ENCODE measurements at places on chromosomes 7 and 10.
A peak's percentile ranks its signal among the peaks of the same experiment; 100 is the strongest.

DNA sequence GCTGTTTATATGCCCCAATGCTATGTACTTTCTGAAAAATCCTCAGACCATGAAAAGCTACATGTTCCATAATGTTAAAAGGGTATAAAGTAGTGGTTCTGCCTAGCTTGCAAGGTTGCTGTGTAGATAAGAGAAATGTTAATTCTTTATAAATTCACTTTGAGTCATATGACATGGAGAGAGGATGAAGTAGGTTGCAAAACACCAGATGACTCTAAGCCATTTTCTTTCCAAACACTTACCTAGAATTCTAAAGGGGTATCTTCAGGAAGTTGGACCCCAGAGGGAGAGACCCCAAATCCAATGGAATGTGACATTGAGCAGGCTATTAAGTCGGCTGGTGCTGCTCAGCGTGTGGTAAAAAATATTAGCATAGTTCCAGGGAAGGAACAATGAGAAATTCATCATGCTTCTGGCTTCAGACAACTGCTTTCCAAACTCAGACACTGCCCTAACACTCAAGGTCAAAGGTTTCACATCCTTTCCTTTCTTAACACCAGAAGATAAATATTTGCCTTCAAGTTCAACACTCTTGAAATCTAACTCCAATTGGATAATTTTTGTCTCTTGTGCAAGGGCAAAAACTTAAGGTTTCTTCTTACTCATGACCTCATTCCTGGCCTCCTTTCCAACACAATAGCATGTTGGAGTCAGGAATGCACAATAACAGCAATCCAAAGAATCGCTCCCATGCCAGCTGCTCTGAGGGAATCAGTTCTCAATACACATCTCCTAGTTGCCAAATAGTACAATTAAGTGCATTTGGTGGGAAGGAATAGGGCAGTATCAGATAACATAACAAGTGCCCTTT, 100.7 kb upstream of the AFAP1L2 start:
- H3K4me1 ChIP-seq, result no peaks in the 10 kb centered on the region
- no peak overlapping the region for H3K4me3 ChIP-seq
- no peaks in the 10 kb centered on the region for H3K27me3 ChIP-seq
- no peaks in the 10 kb centered on the region for H3K36me3 ChIP-seq

DNA sequence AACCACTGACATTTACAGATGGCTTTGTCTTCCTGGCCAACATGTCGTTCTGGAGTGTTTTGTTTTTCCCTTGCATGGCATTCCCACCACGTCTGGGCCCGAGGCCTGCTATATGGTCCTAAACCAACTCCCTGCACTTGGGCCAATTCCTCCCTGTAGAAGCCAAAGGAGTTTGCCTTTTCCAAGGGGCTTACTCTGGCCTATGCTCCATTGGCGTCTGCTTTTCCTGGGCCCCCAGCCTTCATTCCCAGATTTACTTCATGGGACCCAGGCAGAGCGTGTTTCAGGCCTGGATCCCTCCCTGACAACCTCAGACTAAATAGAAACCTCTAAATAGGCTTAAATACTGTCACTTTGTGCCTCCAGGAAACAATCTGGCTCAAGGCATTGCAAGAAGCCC, 60.7 kb downstream of the MINDY4 start:
- H3K4me1 ChIP-seq, result no peaks in the 10 kb centered on the region
- peaks cover 20% of the 10 kb centered on the region for H3K36me3 ChIP-seq
- no peak overlapping the region for H3K4me3 ChIP-seq
- DNase-seq, result no peak
- H3K27ac ChIP-seq, result no peak overlapping the region
- H3K27me3 ChIP-seq, result no peaks in the 10 kb centered on the region

DNA sequence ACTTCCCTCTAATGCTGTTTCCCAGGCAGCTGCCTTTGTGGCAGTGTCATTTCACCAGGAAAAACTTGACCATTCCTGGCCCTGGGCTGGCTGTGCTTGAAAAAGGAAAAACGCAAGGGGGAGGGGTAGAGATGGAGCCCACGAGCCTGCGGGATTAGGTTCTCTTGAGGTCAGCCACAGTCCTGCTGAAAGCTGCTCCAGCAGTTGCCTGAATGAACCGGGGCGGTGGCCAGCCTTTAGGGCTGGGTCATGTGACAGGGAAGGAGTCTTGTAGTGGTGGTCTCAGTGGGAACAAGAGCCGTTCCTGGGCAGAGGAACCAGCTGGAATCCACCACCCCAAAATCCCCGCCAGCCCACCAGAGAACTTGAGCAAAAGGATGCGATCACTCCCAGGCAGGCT, 51.2 kb upstream of the LRRC4 start:
- DNase-seq, result no peak
- H3K27me3 ChIP-seq, result peaks cover 28% of the 10 kb centered on the region
- no peak overlapping the region for H3K4me3 ChIP-seq
- peaks cover 44% of the 10 kb centered on the region for H3K4me1 ChIP-seq

DNA sequence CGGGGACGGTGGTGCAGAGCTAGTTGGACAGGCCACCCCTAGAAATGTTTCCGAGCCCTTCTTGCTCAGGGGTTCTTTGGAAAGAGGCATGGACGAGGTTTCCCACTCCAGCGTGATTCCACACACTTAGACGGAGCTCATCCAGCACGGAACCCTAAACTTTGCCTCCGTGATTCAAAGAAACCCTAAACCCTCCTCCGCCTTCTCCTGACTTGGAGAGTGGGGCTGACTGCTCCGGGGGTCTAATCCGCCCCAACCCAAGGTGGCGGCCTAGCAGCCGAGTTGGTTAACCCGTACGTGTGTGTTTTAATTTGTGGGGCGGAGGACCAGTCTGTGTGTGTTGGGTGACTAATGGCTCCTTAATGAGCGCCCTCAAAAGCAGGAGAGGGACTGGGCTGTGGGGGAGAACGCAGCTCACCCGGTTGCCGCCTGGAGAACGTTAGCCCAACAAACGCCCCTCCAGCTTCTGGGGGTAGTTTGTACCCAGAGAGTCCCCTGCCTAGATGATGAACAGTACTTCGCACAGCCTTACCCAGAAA, 3.8 kb downstream of the NEUROG3 start:
- H3K27me3 ChIP-seq, result peaks cover 58% of the 10 kb centered on the region
- peaks cover 11% of the 10 kb centered on the region for H3K4me1 ChIP-seq
- peaks cover 5% of the 10 kb centered on the region for H3K36me3 ChIP-seq
- no peak for DNase-seq
- H3K4me3 ChIP-seq, result no peak overlapping the region

GRCh38 chr7:99839287-99840021, 11.6 kb downstream of the CYP3A43 start:
- H3K36me3 ChIP-seq, result no peaks in the 10 kb centered on the region
- H3K27me3 ChIP-seq, result no peaks in the 10 kb centered on the region
- no peaks in the 10 kb centered on the region for H3K4me1 ChIP-seq
- no peak overlapping the region for H3K27ac ChIP-seq
- DNase-seq, result no peak

GRCh38 chr10:52368725-52369124, 54.6 kb downstream of the DKK1 start:
- peaks cover 2% of the 10 kb centered on the region for H3K27me3 ChIP-seq
- peaks cover 2% of the 10 kb centered on the region for H3K4me1 ChIP-seq
- H3K27ac ChIP-seq, result no peak overlapping the region
- no peak overlapping the region for H3K4me3 ChIP-seq
- no peaks in the 10 kb centered on the region for H3K36me3 ChIP-seq

- H3K27ac ChIP-seq, result no peak overlapping the region
- peaks cover 52% of the 10 kb centered on the region for H3K4me1 ChIP-seq
- H3K36me3 ChIP-seq, result no peaks in the 10 kb centered on the region
- no peak overlapping the region for H3K4me3 ChIP-seq
Measured at GRCh38 chr7:132402751-132403245, 173.5 kb downstream of the PLXNA4 start.

- H3K4me1 ChIP-seq, result peaks cover 17% of the 10 kb centered on the region
- no peak for DNase-seq
- no peak overlapping the region for H3K27ac ChIP-seq
- no peaks in the 10 kb centered on the region for H3K36me3 ChIP-seq
- no peaks in the 10 kb centered on the region for H3K27me3 ChIP-seq
Measured at GRCh38 chr7:133048589-133048988, 33.3 kb downstream of the CHCHD3 start.

DNA sequence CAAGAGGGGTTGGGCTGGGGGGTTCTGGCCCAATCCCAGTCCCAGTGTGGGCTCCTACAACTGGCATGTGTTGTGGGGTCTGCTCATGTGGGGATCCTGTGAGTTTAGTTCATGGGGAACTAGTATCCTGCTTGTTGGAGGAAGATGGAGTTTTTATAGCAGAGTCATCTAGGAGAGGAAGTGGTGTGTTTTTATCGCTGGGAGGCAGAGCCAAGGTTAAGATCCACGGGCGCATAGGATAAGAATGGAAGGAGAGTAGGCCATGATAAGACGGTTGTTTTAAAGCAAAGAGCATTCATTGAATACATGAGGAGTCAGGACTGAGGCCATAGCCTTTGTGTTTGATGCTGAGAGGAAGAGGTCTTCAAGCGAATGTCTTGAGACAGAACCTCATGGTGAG, 211.6 kb upstream of the COBL start:
- H3K27me3 ChIP-seq, result peaks cover 1% of the 10 kb centered on the region
- peaks cover 3% of the 10 kb centered on the region for H3K4me1 ChIP-seq
- DNase-seq, result no peak
- no peaks in the 10 kb centered on the region for H3K36me3 ChIP-seq

DNA sequence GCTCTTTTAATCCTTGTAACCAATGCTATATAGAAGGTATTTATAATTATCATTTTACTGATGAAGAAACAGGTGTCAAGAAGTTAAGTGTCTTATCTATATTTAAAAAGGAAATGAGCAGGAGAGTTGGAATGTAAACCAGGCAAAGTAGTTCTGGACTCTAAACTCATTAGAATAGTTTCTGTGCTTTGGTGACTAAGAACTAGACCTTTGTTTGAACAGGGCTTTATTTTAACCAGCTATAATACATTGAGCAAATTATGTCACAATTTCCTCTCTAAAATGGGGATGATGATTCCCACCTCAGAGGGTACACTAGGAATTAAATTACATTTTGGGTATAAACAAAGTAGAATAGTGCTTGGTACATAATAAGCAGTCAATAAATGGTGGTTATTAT, 236.0 kb downstream of the MAGI2 start:
- no peaks in the 10 kb centered on the region for H3K36me3 ChIP-seq
- no peaks in the 10 kb centered on the region for H3K4me1 ChIP-seq
- H3K27me3 ChIP-seq, result no peaks in the 10 kb centered on the region
- no peak for DNase-seq
- H3K4me3 ChIP-seq, result no peak overlapping the region

- H3K27me3 ChIP-seq, result no peaks in the 10 kb centered on the region
- peak overlapping the region; percentile 36 for H3K4me3 ChIP-seq
- no peak overlapping the region for H3K27ac ChIP-seq
Measured at GRCh38 chr10:15856328-15857015, 3.8 kb downstream of the MINDY3 start.

DNA sequence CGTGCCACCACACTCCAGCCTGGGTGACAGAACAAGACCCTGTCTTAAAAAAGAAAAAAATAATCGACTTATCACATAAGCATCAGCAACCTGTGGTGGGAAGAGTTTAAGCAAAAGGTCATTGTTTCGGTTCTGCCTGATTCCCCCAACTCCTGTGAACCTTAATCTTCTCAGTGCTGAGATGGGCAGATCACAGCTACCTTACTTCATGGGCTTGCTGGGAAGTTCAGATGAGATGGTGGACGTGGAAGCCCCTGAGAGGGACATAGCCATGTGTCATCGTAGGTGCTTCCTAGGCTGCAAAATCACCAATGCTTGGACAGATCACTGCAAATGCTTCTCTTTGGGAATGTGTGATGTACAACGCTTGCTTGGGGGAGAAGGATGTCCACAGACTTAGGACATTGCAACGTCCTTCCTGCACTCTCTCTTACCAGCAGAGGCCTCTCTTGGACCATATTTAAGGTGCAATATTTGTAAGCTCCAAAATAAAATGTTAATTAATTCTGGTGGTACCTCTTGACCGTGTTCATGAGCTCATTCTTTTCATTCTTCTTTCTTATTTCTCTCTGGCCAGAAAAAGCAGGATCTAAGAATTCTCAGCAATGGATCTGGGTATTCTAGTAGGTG, 8.6 kb downstream of the GJD4 start:
- H3K4me1 ChIP-seq, result no peaks in the 10 kb centered on the region
- no peak for DNase-seq
- H3K4me3 ChIP-seq, result no peak overlapping the region
- peaks cover 8% of the 10 kb centered on the region for H3K27me3 ChIP-seq
- no peak overlapping the region for H3K27ac ChIP-seq

DNA sequence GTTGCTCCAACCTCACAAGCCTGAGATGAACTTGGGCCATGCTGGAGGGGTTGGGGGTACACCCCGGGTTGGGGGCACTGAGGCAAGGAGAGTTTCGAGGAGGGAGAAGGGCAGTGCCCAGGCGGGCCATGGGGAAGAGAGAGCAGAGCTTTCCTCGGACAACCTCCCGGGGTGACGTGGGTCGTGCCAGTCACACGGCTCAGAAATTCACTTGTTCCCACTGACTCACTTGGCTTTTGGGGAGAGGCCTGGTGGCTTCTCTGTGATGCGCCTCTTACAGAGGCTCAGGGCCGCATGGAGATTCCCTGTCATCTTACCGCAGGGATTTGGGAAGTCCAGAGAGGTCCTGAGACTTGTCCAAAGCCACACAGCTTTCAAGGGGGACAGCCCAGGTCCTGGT, 2.9 kb downstream of the LAT2 start:
- H3K4me1 ChIP-seq, result peaks cover under 1% of the 10 kb centered on the region
- no peak overlapping the region for H3K27ac ChIP-seq
- H3K27me3 ChIP-seq, result peaks cover 1% of the 10 kb centered on the region
- DNase-seq, result no peak
- no peaks in the 10 kb centered on the region for H3K36me3 ChIP-seq

- no peak for DNase-seq
- no peak overlapping the region for H3K4me3 ChIP-seq
- H3K27ac ChIP-seq, result no peak overlapping the region
- no peaks in the 10 kb centered on the region for H3K36me3 ChIP-seq
Measured at GRCh38 chr10:46297406-46298204, 10.8 kb downstream of the ANTXRL start.

- no peaks in the 10 kb centered on the region for H3K36me3 ChIP-seq
Measured at GRCh38 chr10:62426086-62426485, 51.9 kb downstream of the ZNF365 start.

DNA sequence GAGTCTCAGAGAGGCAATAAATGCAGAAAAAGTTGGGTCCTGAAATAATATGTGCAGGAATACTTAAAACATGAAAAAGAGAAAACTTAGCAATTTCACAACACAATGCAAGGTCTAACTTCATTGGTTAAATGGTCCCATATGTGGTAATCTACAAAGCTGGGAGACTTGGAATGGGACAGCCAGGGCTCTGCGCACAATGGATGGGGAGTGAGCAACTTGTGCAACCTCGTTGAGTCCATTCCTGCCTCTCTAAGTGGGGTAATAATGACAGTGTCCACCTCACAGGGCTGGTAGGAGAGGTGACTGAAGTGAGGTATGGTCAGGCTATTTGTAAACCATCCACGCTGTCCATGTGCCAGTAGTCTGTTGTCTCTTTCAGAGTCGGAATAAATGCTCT, 11.8 kb upstream of the EMX2 start:
- H3K27me3 ChIP-seq, result peaks cover 24% of the 10 kb centered on the region
- H3K36me3 ChIP-seq, result no peaks in the 10 kb centered on the region
- H3K4me1 ChIP-seq, result peaks cover 18% of the 10 kb centered on the region
- no peak for DNase-seq
- no peak overlapping the region for H3K27ac ChIP-seq

GRCh38 chr7:127650847-127651555, 993 bp upstream of the SND1 start:
- H3K36me3 ChIP-seq, result peaks cover 7% of the 10 kb centered on the region
- no peak for DNase-seq
- peak overlapping the region; percentile 99 for H3K27ac ChIP-seq
- H3K4me1 ChIP-seq, result peaks cover 19% of the 10 kb centered on the region
- H3K27me3 ChIP-seq, result peaks cover 6% of the 10 kb centered on the region

GRCh38 chr10:22367471-22367870, 22.2 kb downstream of the SPAG6 start:
- no peak for DNase-seq
- H3K4me1 ChIP-seq, result no peaks in the 10 kb centered on the region
- H3K4me3 ChIP-seq, result no peak overlapping the region
- H3K36me3 ChIP-seq, result no peaks in the 10 kb centered on the region
- H3K27ac ChIP-seq, result no peak overlapping the region
- no peaks in the 10 kb centered on the region for H3K27me3 ChIP-seq

Data from glutamatergic neuron (in vitro differentiated cells).